ENCODE measurements at places on chromosomes 2 and 18.

GRCh38 chr18:32438173-32438572 lies 32.5 kb downstream of the GAREM1 start:
- no peak for DNase-seq

DNA sequence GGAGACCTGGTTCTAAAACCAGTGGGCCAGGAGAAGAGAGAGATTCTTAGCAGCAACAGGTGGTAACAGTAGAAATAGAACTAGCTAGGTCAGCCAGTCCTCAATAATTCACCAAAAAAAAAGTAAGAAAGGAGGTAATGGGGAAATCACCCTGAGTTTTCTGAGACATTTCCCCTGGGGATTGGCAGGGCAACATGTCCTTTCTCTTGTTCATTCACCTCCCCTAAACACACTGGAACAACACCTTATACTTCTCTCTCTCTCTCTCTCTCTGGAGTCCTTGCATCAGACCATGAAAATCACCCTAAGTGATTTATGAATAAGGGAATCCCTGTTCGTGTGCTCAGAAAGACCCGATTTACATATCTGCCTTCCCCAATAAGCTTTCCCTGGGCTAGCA lies 64.8 kb downstream of the COX7A2L start:
- no peak for DNase-seq

GRCh38 chr2:71781695-71782228 lies 328.4 kb downstream of the DYSF start:
- no peak for DNase-seq

- DNase-seq, result peak; percentile 20
Measured at GRCh38 chr2:219155054-219155644, 5.5 kb downstream of the NHEJ1 start.

DNA sequence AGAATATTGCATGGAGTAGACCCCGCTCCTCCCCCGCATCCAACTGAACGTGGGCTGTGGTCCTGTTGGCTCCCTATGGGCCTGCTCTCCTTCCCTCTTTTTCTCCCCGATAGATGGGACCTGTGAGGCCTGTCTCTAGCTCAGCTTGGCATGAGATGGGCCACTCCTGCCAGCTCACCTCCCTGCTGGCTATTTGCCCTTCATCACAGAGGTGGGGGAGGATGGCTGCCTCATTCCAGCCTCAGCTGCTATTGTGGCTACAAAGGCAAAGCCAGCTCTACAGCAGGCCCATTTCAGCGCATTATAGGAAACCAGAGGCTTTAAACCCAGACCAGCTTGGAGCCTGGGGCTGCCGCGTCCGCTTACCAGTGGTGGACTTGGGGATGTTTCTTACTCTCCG lies 313.9 kb downstream of the GBX2 start:
- no peak for DNase-seq

Data from AG09309 (cell line).